Substantia nigra (tissue), 51 donors: ENCODE measurements at places on chromosomes 4 and X.

DNA sequence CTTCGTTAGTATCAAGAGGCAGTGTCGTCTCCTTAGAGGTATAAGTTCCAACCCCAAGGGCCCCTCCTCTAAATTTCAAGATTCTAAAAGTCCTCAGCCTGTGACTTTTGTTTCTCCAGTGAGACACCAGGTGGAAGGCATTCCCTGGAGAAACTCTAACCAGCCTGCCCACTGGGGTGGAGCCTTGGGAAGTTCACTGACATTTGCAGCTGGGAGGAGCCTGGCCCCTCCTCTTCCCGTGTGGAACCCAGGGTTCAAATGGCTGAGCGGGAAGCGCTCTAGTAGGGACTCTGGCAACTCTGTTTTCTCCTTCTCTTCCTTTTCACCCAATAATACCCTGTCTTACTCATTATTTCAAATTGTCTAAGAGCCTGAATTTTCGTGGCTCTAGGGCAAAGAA lies 325.0 kb downstream of the TLL1 start:
- DNase-seq, result no peak

DNA sequence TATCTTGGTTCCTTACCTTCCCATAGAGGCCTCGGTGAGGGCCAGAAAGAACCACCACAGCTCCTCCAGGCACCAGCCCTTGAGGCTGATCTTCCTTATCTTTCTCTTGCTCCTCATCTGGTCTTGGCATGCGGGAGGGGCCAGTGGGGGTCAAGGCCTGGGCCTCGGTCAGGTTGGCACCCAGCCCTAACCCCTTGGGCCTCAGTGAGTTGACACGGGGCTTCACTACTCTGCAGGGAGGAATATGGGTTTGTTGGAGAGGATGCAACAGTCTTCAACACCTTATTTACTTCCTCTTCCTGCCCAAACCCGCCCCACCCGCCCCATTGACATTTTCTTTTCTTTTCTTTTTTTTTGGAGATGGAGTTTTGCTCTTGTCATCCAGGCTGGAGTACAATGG lies 6.0 kb downstream of the GPKOW start:
- no peak for DNase-seq

DNA sequence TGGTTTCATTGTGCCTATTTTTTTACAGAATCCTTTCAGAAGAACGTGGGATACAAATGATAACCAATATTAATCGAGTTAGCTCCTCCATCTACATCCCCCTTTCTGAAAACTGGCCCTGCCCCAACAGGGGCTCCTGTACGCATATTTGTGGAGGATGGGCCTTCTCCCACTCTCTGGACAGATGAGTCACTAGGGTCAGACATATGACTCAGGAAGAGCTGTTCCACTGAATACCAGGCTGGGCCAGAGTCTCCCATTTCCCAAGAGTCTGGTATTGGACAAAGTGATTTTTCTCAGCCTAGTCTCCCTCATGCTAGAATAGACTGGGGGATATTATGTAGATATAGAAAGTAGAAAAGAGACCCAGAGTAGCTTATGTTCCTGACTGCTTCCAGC lies 142.4 kb downstream of the TSPAN5 start:
- no peak for DNase-seq

DNA sequence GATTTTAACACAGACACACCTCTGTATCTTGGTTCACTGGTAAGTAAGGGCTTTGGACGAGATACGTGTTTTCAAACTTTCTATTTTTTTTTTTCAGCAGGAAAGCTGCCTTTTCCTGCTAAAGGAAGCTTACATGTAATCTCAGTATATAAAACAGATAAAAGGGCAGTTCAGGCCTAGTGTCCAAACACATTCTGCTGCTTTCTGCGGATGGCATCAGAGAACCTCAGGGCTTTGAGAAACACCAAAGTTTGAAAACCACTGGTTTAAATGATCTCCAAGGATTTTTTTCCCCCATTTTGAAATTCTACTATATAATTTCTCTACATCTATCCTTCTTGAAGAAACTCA lies 76.0 kb downstream of the ZAR1 start:
- DNase-seq, result no peak

- DNase-seq, result no peak
Observed at GRCh38 chr4:59920416-59920815, 1279.7 kb upstream of the ADGRL3 start.

GRCh38 chr4:8319061-8319460 lies 49.5 kb downstream of the HTRA3 start:
- no peak for DNase-seq

DNA sequence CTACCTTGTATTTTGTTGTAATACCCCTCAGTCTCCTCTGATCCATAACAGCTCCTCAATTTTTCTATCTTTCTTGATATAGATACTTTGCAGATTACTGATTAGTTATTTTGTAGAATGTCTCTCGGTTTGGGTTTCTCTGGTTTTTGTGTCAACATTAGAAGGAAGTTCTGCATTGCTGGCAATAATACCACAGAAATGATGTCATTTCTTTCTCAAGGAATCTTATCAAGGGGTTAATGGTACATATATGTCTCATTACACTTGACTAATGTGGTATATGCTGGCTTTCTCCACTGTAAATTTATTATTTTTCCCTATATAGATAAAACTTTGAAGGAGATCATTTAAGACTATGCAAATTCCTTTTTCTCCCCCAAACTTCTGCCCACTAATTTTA lies 183.6 kb upstream of the DKK2 start:
- no peak for DNase-seq

GRCh38 chr4:26122690-26123089 lies 198.1 kb upstream of the RBPJ start:
- no peak for DNase-seq

DNA sequence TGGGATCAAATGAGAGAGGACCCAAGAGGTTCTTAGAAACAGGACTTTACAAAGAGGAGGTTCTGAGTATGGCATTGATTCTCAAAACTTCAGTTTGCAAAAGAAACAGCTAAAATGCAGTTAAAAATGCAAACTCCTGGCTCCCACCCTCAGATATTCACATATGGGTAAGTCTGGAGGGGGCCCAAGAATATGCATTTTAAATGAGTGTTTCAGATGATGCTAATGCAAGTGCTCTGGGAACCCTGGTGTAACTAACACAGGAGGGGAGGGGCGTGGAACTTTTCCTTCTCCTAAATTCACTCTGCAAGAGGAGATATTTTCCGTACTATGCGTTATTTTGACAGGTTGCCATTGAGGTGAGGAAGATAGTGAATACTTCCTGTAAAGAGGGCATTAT lies 168.2 kb downstream of the TENM3 start:
- DNase-seq, result no peak

GRCh38 chr4:62320612-62321011 lies 1120.5 kb downstream of the ADGRL3 start:
- no peak for DNase-seq

GRCh38 chr4:132651196-132651595 lies 497.9 kb upstream of the PCDH10 start:
- DNase-seq, result no peak

DNA sequence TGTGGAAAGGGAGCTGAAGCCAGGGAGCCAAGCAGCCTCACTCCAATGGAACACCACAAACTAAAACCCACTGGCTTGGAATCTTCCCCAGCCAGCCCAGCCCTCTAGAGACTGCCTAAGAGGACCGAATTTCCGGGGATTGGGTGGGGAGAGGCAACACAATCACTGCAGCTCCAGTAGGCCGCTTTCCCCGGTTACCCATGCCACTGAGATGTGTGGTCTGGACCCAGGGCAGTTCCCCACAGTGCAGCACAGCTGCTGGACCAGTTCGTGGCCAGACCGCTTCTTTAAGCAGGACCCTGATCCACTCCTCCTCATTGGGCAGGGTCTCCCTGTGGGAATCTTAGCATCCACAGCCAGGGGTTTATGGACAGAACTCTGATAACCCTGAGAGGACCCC lies 91.9 kb upstream of the PAGE3 start:
- DNase-seq, result no peak

GRCh38 chr4:181690498-181690897 lies 552.7 kb upstream of the TENM3 start:
- no peak for DNase-seq

DNA sequence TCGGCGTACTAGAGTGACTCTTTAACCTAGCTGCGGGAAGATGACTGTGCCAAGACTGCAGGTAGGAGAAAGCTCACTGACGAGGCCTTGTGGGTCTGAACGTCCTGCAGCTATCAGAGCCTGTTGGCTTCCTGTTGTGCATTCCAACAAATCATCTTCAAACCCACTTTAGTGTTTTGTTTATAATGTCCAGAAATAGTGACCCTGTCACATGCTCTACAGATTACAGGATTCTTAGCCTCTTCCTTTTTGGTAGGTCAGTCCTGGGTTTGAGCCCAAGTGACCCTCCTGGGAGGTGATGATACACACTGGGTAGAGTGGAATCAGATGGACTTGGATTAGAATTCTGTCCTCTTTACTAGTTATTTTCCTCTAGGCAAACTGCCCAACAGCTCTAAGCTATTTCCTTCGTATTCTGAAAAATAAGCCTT lies 33.2 kb downstream of the HTT start:
- no peak for DNase-seq

DNA sequence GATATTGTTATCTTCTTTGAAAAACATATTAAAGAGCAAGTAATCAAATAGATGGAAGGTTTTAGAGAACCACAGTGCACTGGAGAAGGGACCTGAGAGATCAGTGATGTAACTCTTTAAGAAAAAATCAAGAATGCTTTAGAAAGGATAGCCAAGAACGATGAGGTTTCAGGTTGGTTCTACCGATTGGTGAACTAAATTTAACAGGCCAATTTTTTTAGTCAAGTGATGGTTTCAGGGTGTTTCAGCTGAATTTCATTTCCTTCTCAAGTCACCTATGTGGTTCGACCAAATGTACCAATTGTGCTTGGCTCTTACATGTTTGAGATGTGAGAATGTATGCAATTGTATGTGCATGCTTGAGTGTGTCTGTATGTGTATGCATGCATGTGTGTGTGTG lies 26.5 kb downstream of the HS3ST1 start:
- no peak for DNase-seq

- peak; percentile 11 for DNase-seq
Observed at GRCh38 chr4:80072228-80072743, 743 bp downstream of the ANTXR2 start.

DNA sequence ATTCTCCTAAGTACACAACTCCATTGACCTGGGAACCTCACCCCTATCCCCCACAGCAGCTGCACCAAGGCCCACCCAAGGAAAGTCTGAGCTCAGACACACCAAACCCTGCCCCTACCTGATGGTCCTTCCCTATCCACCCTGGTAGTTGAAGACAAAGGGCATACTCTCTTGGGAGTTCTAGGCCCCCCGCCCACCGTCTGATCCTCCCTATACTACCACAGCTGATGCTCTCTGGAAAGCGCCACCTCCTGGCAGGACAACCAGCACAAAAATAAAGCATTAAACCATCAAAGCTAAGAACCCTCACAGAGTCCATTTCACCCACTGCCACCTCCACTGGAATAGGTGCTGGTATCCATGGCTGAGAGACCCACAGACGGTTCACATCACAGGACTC lies 83.6 kb downstream of the ANAPC10 start:
- no peak for DNase-seq

DNA sequence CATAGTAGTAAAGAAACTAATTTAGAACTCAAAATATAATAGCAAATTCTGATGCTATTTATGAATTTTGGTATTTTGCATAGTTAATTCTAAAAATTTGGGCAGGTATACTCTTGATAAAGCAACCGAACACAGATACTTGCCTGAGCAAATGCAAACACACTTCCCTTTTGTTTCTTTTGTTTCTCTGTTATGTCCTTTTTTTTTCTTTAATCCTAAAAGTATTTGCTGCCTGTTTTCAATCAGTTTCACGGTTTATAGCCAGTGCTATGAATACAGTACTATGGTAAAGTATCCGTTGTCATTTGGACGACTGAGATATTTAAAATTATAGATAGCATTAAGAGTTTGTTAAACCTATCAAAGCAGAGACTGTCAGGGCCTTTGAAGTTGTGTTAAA lies 84.3 kb upstream of the HPRT1 start:
- DNase-seq, result no peak

DNA sequence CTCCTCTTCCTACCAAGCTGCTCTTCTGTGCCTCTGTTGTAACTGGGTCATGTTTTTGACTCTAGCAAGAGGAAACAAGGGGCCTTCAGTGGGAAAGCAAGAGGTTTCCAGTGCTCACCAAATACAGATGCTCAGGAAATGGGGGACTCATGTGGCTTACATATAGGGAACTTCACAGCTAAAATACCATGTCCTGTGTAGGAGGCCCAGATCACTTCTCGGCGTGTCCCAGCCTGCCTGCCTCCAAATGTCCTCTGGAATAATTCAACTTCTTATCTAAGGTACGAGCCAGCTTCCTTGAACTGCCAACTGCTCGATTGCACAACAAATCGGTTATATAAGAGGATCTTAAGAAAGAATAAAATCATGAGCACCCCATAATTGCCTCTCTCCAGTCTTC lies 161.3 kb downstream of the KIT start:
- DNase-seq, result no peak

GRCh38 chr4:6339818-6340445 lies 70.3 kb downstream of the WFS1 start:
- no peak for DNase-seq

DNA sequence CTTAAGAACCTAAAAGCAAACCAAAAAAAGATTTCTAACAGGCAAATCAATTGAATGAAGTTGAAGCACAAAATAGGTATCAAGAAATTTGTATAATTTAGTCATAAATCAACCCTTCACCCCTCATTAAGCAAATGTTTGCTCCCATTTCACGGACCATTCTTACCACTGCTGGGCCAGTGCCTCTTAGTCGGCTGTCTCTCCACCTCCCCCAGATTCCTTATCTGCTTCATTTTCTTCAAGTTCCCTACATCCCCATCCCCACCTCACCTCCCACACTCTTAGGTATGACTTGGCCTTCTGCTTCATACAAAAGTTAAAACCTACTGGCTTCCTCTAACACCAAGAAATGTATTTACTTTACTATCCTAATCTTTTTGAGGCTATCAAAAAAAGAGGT lies 11.8 kb downstream of the AASDH start:
- DNase-seq, result no peak

- DNase-seq, result no peak
Observed at GRCh38 chr4:22764183-22764582, 71.4 kb downstream of the GBA3 start.

- no peak for DNase-seq
Observed at GRCh38 chr4:52106191-52106590, 55.1 kb downstream of the SPATA18 start.

DNA sequence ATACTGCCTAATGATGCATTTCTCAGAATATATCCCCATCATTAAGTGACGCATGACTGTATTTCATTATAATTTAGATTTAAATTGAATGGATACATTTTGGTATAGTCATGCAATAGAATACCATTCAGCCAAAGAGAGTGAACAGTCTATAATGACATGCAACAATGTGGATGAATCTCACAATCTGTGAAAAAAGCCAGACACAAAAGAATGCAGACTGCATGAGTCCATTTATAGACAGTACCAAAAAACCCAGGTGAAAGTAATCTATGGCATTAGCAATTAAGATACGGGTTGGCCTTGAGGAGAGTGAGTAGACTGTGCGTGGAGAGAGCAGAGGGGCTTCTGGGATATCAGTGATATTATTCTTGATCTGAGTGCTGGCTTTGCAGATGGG lies 239.7 kb upstream of the PGRMC2 start:
- DNase-seq, result no peak
